ENCODE measurements at places on chromosomes 11 and 22.

DNA sequence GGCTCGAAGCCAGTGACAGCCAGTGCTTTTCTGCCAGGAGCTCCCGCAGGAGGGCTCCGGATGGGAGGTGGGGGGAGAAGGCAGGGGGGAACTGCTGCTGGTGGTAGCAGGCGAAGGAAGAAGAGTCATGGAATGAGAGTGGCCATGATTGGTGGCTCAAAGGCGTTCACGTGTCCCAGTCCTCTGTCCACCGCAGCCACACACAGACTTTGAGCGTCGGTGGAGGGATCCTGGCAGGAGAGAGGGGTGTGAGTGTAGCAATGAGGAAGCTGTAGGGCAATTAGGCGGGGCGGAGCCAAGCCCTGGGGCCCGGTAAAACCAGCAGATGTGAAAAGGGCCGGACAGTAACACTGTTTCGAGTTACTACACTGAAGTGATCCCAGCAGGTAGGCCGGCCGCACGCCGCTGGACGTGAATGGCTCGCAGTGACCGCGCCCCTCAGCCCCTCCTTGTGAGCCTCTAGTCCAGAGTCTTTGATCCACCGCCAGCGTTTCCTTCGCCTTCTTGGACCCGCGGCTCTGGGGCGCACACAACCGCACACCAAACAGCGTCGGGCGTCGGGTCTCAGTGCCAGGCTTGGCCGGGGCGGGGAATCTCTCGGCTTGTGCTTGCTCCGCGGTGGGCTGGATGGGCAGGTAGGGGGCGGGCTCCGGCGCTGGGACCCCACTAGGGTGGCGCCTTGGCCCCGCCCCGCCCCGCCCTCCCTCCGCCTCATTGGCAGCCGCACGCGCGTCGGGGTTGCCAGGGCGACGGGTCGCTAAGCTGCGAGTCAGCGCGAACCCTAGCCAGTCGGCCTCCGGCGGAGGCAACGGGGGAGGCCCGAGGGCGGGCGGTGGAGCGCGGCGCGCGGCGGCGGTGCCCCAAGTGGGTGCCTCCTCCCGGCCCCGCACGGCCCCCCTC lies at the start of gene LRRC10B:
TSS of gene LRRC10B (plus strand) at position 788 of the 900 bp plus-strand sequence. CDS start 250 bp downstream, outside the sequence.
- peak; percentile 66 for DNase-seq

- no peak for DNase-seq
Measured at GRCh38 chr11:79100093-79100910, 340.5 kb downstream of the TENM4 start.

DNA sequence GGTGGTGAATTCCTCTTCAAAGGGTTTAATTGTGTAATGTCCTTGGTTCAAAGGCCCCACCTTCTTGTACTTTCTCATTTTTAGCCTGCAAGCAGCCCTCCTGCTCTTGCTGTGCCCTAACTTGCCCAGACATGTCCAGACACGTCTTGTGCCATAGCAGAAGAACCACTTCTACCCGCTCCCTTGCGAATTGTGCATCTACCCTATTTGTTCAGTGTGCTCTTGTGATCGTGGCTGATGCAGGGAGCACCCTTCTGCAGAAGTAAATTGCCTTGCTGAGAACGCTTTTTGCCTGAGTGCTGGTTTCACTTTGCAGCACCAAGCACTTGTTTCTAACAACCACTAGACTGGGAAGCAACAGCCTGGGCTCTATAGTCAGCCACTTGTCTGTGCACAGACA lies 249.4 kb downstream of the SBF2 start:
- DNase-seq = no peak

DNA sequence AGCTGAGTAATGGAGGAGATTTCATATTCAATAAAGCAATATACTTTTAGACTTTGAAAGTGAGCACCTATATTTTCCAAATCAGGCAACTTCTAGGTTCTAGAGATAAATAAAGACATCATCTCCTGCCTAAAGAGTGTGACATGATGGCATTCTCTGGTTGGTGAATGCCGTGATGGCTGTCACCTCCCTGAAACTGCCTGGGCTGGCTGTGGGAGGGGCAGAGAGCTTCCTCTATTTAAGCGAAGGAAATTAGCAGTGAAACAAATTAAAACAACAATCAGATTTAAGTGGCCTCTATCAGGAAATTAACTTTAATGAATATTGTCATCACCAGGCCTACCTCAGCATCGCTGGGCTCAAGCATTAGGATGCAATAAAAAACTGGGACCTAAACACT lies 113.9 kb downstream of the ARL14EP start:
- no peak for DNase-seq

- no peak for DNase-seq
Measured at GRCh38 chr11:66373265-66373664, 1.7 kb upstream of the SLC29A2 start.

GRCh38 chr11:33944693-33945424 lies 53.0 kb upstream of the LMO2 start:
- no peak for DNase-seq

DNA sequence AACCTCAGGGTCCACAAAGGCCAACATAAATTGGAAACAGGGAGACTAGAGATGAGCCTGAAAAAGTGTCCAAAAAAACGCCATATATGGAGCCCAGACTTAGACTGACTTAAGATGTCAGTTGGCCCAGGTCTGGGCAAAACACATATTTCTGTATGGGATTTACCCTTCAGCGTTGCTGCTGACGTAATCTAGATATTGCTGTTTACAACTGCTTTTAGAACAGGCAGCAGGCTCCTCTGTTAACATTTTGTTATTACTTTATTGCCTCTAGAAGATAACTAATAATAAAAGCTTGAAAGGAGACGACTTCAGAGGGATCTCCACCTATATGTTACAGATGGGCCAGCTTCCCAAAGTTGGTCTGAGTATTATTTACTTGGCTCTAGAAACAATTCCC lies 8.7 kb downstream of the ME3 start:
- no peak for DNase-seq

GRCh38 chr11:64148226-64148916 lies 17.5 kb downstream of the MACROD1 start:
- peak; percentile 91 for DNase-seq

DNA sequence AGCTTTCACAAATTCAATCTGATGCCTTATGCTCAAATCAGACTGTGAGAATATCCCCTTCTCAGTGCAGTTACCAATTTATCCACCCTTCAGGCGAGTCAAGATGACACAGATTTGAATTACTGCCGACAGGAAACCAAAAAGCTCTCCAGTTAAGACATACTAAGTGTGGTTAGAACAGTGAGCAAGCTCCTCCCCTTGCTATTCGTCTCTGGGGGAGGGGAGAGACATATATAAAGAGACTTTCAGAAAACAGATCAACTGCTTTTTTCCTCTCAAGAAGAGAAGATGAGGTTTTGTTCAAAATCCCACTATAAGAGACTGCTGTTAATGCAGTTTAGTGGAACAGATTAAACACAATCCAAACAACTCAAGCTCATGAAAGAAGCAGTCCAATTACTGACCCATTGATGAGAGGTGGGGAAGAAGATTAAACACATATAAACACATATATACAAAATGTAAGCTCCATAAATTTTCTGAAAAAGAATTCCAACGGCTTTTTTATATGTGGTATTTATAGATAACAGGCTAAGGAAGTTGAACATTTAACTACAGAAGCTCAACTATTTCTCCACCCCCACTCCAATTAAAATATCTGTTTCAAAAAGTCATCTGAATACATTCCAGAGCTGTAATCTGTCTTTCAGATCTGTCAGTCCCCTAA lies 102.7 kb downstream of the MRTFA start:
- DNase-seq = no peak

- DNase-seq = no peak
Measured at GRCh38 chr11:61042961-61043540, 59.2 kb upstream of the CD5 start.

DNA sequence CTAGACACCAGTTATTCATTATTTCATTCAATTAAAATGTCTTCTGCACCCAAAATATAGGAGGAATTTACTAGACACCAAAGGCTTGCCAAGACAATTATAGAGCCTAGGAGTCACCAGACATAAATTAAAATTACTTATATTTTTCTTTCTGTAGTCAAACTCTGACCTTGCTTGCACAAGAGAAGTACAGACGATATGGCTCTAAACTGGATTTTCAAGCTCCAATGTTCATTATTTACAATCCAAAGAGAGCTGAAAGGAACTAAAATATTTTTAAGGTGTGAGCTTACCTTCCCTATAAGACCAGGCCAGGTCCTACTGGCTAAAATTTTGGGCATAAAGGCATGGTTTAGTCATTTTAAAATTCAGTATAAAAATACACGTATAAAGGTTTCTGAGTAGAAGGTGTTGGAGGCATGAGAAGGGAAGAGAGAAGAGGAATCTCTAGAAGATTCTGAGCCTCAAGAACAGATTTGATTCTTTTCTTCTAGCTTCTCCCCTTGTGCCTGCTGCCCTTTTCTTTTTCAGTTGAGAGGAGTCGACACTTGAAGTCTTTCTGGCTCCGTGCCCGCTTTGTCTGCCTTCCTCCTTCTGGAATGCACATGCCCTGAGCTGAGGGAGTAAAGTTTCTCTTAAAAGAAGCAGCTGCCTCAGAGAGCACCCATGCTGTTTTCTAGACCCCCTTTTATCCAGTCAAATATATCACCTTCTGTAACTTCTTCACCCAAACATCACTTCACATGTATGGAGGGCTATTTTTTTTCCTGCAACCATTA lies 13.5 kb downstream of the C11orf97 start:
- DNase-seq = no peak
